ENCODE measurements at places on chromosomes 6 and 20.

DNA sequence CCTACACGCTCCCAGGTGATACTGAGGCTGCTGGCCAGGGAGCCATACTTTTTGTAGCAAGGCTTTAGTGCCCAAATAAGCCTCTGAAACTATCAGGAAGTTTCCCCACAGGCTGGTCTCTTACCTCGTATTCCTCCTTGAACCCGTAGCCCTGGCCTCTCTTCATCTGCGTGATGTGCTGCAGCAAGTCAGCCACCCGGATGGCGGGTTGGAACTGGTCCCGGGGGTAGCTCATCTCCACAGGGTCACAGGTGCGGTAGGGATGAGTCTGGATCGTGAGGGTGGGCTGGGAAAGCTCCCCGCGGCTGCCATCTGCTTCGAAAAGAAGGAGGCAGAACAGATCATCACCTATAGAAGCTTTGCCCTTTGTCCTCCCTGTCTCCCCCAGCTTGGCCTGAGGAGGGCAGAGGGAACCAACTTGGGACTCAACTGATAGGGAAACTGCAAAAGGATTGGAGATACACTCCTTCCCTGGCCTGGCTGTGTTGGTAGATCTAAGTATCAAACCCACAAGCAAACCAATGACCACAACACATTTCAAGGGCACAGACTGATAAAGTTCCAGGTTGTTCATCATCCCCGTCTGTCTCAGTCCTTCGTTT lies 543.2 kb upstream of the CHD6 start:
- DNase-seq: no peak

DNA sequence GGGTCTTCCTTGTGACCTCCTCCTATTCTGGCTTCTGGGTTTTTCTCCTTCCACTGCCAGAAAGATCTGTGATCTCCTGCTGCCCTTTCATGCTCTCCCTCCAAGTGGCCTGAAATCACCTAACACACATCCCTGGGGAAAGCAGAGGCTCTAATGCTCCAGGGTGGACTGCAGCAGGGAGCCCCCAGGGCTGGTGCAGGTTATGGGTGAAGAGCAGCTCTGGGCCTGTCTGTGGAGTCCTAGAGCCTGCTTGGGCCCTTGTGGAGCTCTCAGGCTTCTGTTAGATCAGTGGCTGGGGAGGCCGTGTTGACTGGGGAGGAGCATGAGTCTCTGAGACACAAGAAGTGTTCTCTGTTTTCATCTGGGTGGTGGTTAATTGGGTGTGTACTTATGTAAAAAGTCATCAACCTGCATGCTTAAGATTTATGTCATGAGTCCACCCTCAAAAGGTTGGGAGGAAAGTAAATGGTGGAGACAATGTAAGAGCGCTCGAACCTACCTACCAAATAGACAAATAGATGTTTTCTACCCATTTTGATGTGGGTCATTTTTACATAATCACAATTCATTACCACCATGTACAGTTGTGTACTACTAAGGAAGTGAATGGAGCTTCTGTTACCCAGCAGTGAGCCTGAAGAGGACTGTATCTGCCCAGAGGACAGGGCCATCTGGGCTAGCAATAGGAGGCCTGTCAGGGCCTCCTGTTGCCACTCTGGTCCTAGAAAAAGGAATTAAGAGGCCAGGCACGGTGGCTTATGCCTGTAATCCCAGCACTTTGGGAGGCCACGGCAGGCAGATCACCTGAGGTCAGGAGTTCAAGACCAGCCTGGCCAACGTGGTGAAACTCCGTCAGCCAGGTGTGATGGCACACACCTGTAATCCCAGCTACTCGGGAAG lies 32.0 kb upstream of the RNF8 start:
- DNase-seq: no peak

DNA sequence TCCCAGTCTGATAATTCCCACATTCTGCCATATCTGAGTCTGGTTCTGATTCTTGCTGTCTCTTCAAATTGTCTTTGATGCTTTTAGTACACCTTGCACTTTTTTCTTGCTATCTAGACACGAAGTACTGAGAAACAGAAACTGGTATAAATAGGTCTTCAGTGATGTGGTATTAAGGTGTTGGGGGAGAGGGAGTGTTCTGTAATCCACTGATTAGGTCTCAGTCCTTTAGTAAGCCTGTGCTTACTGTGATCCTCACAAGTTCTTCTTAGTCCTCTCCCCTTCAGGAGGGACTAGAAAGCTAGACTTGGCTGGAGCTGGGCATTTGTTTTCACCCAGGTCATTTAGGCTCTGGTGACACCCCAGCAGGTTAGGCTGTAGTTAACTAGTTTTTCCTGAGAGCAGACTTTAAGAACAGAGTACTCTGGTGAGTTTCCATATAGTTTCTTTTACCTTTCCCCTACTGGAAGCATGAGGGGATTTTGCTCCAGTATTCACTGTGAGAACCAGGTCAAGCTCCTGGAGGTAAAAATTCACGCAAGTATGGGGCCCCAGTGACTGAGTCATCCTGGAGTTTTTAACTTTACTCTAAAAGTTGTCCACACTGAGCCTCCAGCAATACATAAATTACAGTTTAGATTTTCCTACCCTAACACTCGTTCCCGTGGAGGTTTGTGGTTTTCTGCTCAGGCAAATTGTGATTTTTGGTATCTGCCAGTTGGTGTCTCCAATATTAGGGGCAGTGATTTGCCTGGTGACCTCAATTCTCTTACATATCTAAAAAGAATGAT lies 154.6 kb downstream of the CDKAL1 start:
- DNase-seq: peak; percentile 4

GRCh38 chr6:45784250-45784649 lies 231.4 kb downstream of the CLIC5 start:
- DNase-seq: no peak
